ENCODE measurements at places on chromosomes 13 and 19.

DNA sequence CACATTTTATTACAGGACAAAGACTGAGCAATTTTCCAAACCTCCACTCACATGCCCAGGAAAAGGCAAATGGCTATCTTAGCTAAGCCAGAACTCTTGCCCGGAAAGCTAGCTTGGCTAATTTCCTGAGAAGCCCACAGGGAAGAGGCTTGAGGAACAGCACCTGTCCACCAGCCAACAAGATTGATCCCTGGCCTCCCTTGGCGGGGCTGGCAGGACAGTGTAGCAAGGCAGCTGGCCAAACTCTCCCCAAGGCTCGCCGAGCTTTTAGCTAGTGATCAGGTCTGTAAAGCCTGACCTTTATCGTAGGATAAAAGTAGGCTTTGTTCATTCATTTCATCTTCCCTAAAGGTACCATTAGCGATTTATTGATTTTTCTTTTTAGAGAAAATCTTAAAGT lies 101.4 kb downstream of the UQCRFS1 start:
- no peak for DNase-seq

GRCh38 chr19:38711726-38712153 lies 32.5 kb downstream of the CAPN12 start:
- DNase-seq = no peak

DNA sequence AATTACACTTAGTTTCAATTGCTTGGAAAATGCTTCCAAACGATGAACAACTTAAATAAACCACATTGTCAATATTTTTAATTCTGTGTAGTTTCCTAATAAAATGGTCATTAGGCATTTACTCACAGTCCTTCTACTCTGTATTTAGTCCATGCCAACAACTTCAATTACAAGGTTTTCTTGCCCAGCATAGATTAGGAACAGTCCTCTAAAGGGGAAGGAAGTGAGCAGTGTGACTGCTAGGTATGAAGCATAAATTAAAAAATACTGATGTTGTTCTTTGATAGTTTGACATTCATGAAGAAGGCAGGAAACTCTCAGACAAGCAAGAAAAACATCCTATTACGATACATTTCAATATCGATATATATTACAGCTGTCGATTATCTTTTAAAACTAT lies 716.0 kb upstream of the PCDH9 start:
- DNase-seq = no peak

DNA sequence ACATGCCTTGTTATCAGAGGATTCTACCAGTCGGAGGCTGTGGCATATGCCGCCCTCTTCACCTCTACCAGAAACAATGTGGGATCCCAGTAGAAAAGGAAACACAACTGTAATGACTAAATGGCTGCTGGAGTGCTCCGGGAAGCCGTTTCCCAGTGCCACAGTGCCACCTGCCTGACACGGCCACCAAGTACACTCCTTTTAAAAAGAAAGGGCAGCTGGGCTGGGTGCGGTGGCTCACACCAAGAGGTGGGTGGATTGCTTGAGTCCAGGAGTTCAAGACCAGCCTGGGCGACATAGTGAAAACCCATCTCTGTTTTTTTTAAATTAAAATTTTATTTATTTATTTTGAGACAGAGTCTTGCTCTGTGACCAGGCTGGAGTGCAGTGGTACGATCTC lies 67.3 kb downstream of the TRPM4 start:
- no peak for DNase-seq

DNA sequence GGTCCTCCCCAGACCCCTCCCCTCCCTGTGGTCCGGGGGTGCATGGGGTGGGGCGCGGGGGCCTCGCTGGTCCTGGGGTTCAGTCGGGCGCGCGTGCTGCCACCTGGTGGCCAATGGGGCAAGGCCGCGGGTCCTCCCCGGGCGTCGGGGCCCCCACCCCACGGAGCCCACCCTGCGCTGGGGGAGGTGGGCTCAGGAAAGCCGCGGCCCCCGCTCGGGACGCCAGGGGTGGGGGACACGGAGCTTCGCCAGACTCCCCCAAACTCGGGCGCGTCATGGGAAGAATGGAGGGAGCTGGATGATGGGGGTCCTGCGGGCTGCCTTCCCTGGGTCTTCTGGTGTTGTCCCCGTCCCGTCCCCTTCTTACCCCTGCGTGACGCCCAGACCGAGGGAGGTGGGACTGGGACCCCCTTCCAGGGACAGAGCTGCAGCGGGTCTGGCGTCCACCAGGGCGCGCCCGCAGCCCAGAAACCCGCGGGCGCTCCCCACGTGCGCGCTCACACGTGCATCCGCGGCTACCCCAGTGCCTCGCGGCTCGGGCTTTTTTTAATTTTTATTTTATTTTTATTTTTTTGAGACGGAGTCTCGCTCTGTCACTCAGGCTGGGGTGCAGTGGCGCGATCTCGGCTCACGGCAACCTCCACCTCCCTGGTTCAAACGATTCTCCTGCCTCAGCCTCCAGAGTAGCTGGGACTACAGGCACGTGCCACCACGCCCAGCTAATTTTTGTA lies 19.8 kb upstream of the TCF3 start:
- DNase-seq = no peak

- no peak for DNase-seq
Observed at GRCh38 chr13:42720113-42720857, 61.1 kb upstream of the FAM216B start.

Measured in muscle of back (tissue), 13 donors.